ENCODE measurements at places on chromosomes 7 and 10. TPM values are rescaled to one million over a fixed set of nuclear protein-coding genes. Genes with fewer than 3 reads are reported as not detected.

Gene MAT1A
- not detected for total RNA-seq

Gene LRRD1
- not detected for total RNA-seq

- no peak for DNase-seq
These were observed 33.8 kb upstream of the RBM20 start for GRCh38 chr10:110610308-110610774.

Gene OR9A2
- not detected for total RNA-seq

Gene ORAI2
- total RNA-seq, result 3.1 TPM

Gene DYDC2
- not detected for total RNA-seq

GRCh38 chr7:88057655-88058054 lies 123.6 kb downstream of the ADAM22 start:
- no peak for DNase-seq

DNA sequence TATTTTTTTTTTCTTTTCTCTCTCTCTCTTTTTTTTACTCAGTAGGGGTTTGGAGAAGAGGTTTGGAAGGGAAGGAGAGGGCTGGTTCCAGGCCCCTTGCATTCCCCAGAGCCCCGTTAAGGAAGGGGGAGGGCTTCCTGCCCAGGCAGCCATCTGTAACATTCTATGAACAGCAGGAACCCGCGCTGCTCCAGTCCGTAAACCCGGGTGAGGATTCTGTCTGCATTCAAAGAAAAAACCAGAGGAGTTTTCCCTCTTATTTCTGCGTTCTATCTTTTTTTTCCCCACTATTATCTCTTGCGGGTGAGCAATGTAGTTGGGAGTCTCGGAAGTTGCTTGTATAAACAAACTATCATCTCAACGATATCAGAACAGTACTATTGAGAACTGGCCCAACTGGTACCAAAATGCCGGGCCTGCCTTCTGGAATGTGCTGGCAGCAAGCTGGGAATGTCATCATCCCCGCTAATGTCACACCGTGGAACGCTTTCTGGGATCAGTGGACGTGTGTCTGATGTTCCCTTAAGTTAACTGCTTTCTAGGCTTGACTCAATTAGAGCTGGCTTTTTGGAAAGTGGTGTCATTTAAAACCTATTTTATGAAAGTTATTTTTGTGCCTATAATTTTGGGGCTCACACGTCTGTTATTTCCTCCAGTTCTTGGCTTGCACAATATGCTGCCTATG lies 153.1 kb upstream of the MEOX2 start:
- peak; percentile 82 for DNase-seq

Gene ARHGAP22
- 3.4 TPM for total RNA-seq

Gene SLC18A2
- total RNA-seq, result 0.17 TPM

Gene CPEB3
- 18.0 TPM for total RNA-seq

Gene FEZF1
- not detected for total RNA-seq

DNA sequence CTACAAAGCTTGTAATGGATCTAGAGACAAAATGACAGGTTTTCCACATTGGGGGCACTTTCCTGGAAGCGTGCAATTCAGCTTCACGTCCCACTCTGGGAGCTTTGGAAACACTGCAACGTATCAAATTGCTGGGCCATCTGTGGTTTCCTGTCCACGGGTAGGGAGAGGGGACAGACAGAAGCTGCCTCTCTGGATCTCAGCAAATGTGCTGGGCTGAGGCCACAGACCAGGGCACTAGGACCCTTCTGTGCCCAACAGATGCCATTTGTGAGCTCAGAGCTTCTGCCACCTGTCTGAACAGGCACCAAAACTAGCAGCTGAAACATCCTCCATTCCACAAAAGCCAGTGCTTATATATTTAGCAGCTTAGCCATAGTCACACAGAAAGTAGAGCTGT lies 40.9 kb upstream of the FRMD4A start:
- DNase-seq, result no peak

Gene ACHE
- total RNA-seq, result 0.40 TPM

DNA sequence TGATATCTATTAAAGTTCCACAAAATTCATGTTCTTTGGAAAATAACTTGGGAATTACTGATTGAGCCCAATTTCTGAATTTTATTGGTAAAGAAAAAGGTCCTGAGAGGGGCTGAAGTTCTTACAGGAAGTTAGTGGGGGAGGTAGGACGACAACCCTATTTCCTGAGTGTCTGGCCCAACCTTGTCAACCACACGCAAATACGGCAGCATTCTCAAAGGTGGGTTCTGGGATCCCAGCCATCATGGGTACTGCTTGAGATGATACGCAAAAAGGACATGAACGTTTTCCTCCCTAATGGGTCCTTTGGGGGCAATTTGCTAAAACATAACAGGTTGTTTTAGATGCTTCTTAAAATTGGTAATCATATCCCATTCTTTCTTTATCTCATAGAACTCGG lies 2.7 kb upstream of the PDCD4 start:
- DNase-seq, result no peak

Gene CYP3A5
- total RNA-seq, result 0.25 TPM

- peak; percentile 79 for DNase-seq
These were observed at the start of gene SEMA3D for GRCh38 chr7:85186521-85187241. TSS of gene SEMA3D (minus strand) at chr7:85187056. CDS start at chr7:85121891, 65,165 bp downstream.

Gene NFE2L3
- 0.94 TPM for total RNA-seq

- DNase-seq, result no peak
These were observed 22.7 kb upstream of the ZNF800 start for GRCh38 chr7:127415060-127415742.

GRCh38 chr10:14185316-14186045 lies 145.2 kb downstream of the FRMD4A start:
- no peak for DNase-seq

Gene DNA2
- 1.5 TPM for total RNA-seq

- no peak for DNase-seq
These were observed 33.0 kb downstream of the TMEM106B start for GRCh38 chr7:12244129-12244528.

DNA sequence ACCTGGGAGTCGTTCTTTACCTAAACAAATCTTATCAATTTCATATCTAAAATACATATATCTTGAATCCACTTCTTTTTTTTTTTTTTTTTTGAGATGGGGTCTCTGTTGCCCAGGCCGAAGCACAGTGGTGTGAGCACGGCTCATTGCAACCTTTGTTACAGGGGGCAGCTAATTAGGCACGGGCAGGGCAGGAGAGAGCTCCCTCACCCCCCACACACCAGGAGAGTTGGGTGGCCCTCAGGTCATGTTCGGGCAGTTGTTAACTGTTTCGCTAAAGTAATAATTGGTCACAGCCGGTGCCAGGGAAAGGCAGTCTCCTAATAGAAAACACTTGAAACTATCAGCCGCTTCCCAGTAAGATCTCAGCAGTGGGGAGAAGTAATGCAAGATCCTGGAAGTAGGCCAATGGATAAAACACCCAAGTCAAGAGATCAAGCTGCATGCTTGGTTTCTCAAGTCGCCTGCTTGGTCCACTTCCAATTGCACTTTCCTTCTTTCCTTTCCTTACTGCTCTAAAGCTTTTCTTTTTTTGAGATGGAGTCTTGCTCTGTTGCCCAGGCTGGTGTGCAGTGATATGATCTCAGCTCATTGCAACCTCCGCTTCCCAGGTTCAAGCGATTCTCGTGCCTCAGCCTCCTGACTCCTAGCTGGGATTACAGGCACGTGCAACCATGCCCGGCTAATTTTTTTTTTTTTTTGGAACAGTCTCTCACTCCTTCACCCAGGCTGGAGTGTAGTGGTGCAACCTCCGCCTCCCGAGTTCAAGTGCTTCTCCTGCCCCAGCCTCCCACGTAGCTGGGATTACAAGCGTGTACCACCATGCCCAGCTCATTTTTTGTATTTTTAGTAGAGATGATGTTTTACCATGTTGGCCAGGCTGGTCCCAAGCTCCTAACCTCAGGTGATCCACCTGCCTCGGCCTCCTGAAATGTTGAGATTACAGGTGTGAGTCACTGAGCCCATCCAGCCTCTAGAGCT lies 21.3 kb upstream of the EFCAB10 start:
- no peak for DNase-seq

Gene TSPAN15
- total RNA-seq, result 8.3 TPM

DNA sequence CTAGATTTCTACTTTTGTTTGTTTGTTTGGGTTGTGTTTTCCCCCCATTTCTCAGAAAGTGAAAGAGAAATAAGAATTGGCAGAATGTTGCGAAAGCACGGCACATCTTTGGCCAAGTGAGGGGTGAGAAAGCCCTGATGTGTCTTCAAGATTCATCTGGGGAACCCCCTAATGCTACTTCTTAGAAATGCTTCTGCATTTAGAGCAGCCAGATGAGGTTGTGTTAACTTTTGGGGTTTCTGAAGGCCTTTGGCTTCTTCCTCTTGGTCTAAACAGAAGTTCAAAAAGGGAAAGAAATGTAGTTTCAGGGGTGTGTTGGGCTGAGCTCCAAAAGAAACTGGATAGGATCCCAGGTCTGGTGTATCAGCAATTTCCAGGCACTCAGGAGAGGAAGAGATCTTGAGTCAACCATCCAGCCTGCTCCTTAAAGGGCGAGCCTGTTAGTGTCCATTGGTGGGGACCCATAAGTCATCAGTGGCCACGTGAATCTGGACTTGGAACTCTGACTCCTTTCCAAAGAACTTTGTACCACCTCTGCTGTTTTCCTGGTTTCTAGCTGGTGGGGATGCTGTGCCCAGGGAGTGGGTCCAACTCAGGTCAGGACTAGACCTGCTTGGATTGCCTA lies 6.5 kb downstream of the DUSP5 start:
- DNase-seq, result no peak

GRCh38 chr7:150323682-150324372 lies 482 bp upstream of the ACTR3C start:
- no peak for DNase-seq

GRCh38 chr10:122173766-122174435 lies 97.2 kb upstream of the BTBD16 start:
- no peak for DNase-seq

Gene TSPAN33
- total RNA-seq, result 15.1 TPM

DNA sequence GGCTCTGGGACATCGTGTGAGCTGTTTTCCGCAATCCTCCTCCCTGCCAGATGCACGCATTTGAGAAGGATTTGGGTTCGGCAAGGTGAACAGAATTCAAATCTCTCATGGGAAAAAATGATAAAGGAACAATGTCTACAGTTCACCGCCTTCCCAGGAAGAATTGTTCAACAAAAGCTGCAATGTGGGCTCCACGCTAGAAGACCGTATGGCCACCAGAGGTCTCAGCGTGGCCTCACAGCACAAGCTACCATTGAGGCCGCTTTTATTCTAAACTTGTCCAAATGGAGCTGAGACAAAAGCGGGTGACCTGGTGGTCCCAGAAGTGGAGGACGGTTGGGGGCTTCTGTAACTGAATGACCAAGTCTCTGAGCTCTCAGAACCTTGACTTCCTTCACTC lies 733.1 kb downstream of the PARD3 start:
- DNase-seq, result no peak

GRCh38 chr10:71694567-71694968 lies 25.0 kb downstream of the C10orf105 start:
- no peak for DNase-seq

Gene PRRT4
- 1.6 TPM for total RNA-seq

Gene XRCC2
- 0.67 TPM for total RNA-seq

GRCh38 chr7:122123746-122124145 lies 20.3 kb downstream of the AASS start:
- no peak for DNase-seq

DNA sequence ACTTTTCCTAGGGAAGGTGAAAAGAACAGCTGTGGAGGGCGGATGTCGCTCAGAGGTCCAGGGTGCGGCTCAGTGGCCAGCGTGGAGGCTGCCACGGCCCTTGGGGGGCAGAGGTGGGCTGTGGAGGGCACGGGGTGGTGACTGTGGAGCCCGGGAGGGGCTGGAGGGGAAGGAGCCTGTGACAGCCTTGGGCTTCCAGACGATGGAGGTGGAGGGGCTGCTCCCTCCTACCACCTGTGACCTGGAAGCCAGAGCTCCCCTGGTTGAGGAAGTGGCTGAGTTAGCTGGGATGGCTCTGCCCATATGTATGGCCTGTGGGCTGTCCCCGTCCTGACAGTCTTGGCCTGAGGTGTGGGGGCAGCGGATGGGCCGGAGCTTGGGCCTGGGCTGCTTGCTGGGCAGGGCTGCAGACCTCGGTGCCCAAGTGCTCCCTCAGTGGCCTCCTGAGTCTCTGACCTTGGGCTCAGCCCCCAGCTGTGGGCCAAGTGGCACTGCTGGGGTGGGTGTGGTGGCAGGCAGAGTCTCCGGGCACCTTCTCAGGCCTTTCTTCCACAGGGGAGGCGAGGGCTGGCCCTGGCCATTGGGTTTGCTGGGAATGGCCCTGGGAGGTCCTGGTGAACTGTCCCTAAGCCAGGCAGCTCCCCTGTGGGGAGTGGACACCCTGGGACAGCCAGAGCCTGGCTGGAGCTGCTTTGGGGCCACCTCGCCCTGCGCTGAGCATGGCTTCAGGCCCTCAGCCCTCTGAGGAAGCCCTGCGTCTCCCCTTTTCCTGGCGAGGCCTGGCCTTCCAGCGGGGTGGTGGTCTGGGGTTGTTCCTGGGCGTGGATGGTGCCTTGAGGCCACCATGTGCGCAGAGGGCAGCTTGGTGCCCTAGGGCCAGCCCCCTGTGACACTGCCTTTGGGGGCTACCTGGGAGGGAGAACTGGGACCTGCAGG lies 3.9 kb downstream of the BRI3 start:
- DNase-seq, result no peak

GRCh38 chr10:43295436-43295835 lies 28.6 kb upstream of the RASGEF1A start:
- no peak for DNase-seq

DNA sequence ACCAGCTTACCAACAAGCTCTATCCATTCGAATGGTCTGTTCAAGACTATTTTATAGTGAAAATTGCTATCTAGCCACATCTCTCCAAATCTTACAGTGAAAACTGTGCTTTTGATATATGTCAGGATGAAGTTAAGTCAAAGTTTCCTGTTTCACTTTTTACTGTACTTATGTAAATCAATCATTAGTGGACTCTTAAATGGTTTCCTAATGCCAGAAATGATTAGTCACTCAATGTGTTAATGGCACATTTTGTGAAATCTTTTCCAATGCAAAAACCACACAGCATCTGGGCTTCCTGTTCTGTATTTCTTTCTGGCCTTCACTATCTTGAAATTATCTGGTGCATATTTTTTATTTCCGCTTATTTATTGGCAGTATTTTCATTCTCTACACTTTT lies 87.3 kb upstream of the STEAP1B start:
- no peak for DNase-seq

Gene CYP17A1
- total RNA-seq, result not detected

DNA sequence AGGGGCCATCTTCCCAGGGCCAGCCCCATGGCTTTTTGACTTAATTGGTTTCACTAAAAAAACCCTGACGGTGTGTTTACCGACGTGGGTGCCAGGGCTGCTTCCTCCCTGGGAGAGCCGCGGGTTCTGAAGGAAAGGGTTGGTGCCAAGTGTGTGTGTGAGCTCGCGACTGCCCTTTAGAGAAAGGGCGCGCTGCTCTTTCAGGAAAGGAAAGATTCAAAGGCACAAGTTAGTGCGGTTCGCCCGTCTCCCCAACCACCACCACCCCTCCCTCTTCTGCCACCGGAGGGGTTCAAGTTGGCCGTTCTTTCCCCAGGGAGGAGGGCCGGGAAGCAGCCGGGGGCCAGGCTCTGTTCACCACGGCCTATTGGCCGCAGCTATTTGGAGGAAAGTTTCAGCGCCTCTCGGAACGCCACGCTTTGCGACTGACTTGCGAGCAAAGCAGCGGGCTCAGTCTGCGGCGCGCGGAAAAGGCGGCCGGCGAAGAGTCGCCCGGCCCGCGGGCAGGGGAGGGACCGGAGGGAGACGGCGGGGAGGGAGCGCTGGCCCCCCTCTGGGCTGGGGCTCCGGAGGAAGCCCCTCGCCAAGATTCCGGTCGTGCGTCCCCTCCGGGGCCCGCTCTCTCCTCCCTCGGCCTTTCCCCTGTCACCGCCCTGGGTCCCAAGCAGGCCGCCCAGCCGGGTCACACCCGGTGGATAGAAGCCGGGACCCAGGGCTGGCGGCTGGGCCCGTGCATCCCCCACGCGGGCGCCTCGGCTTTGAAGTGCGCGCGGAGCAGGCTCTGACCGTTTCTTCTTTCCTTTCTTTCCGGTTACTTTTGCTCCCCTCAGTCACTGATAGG lies 165.9 kb upstream of the PPP1R3A start:
- peak; percentile 60 for DNase-seq

- DNase-seq, result no peak
These were observed 77.9 kb downstream of the KIAA1549 start for GRCh38 chr7:138903186-138903820.
